ENCODE measurements at places on chromosomes 16 and 17. TPM values are rescaled to one million over a fixed set of nuclear protein-coding genes. Genes with fewer than 3 reads are reported as not detected.

DNA sequence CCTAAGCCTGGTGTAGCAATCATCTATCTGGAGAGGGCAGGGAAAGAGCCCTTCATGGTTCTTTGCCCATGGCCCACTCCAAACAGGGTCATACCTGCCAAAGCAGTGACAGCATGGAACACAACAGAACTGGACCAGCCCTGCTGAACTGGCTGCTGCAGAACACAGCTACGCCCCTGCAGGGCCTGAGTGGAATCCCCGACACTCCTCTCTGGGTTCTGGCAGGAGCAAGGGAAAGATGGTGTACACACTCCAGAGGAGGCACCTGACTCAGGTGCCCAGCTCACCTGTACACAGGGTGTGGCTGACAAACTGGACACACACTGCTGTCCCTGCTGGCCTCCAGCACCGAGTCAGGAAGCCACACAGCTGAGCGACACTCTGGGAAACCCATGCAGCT lies 19.8 kb downstream of the MIEF2 start:
- no peak for DNase-seq

DNA sequence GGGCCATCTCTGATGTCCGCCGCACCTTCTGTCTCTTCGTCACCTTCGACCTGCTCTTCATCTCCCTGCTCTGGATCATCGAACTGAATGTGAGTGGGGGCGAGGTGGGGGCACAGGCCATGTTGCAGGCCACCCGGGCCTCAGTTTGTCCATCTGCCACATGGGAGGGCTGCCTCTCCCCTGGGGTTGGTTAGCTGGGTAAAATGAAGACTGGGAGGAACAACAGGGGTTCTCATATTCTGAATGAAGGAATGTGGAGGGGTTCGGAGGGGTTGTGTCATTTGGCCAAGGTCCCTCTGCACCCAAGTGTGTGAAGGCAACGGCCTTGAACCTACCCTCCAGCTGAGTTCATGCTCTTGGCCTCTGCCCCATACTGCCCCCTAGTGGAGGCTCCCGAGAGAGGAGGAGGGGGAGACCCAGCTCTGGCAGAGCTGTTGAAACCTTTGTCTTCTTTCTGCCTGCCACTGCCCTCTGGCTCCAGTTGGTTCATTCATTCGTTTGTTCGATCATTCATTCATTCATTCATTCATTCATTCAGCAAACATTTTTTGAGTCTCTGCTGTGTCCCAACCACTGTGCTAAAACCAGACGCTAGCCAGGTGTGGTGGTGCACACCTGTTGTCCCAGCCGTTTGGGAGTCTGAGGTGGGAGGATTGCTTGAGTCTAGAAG lies 11.4 kb upstream of the TCAP start:
- DNase-seq: no peak

ETV4 gene
- total RNA-seq: 0.65 TPM

AP2B1 gene
- 39.6 TPM for total RNA-seq

KRT34 gene
- total RNA-seq: not detected

GRCh38 chr16:2716948-2717347 lies 3.1 kb downstream of the PRSS27 start:
- no peak for DNase-seq

BCL7C gene
- total RNA-seq: 6.2 TPM

CASKIN1 gene
- total RNA-seq: 0.05 TPM

NPIPA2 gene
- total RNA-seq: 0.45 TPM

DNA sequence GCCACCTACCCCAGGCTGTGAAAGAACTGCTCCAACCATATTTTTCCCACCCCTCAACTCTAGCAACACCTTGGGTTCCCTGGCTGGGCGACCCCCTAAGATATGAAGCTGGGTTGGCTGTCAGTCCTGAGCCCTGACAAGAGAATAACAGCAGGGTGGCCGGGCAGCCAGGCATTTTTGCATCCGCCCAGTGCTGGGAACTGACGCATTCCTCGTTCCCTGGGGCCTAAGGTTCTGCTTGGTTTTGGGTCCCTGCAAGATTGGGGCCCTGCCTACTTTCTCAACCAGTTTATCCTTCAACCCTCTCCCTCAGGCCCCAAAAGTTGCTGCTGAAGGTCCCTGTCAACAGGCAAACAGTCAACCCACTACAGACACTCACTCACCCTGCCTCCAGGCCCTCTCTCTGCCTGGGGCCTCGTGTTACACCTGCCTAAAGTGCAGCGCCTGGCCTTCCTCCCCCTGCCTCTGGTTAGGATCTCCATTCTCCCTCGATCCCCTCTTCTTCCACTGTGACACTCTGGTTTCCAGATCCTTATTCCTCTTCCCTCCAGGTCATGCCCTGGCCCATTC lies 151.5 kb downstream of the STX8 start:
- no peak for DNase-seq

DNA sequence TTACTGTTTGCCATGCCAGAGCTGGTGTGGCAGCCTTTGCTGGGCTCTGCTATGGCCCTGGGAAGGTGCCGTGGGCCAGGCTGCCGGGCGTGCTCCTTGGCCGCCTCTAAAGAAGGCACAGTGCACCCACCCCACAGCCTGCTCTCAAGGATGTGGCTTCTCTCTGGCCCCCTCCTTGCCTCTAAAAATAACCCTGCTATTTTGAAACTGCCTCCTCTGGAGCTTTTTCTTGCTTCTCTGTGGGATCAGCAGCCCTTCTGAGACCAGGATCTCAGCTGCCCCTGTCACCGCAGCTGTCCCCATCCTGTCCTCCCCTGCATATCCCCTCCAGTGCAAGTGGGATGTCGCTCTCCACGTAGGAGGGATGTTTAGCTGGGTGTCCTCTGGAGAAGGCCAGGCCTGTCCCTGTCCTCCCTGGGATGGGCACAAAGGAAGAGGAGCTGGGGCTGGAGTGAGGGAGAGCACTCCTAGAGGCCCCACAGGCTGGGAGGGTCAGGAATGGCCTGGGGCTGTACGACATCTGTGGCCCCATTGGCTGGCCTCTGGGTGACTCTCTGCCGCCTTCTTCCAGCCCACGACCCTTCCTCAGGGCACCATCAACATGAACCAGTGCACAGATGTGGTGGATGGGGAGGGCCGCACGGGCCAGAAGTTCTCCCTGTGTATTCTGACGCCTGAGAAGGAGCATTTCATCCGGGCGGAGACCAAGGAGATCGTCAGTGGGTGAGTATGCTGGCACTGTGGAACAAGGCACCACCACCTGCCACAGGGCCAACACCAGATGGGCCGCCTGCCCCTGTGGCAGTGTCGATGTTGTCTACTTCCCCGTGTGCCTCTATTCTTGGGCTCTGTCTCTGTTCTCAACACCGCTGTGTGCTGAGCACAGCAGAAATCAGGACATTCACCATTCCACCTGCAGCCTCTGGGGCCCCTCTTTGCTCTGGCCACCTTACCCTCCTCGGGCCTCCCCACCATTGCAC lies 79.7 kb downstream of the PLD6 start:
- DNase-seq: no peak

DNA sequence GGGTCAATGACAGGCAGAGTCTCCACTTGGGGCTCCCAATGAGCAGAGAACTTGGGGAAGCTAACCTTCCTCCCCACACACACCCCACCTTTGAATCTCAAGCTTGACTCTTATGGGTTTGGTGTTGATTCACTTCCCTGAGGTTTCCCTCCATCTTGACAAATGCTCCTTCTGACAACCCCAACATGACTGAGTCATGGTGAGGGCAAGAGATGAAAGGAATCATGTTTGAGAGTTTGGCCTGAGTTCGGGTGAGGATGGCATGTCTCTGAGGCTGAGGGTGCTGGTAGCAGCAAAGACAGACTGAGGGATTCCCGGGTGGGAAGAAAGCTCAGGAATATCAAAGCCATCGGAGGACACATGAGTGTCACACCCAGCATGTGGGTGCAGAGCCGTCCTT lies 18.7 kb downstream of the KRT9 start:
- no peak for DNase-seq

GRCh38 chr17:79814974-79815835 lies 18.3 kb upstream of the CBX8 start:
- peak; percentile 73 for DNase-seq

- no peak for DNase-seq
These were observed 38.8 kb downstream of the NSRP1 start for GRCh38 chr17:30155389-30155788.

ALOX12B gene
- total RNA-seq: not detected

OR2C1 gene
- total RNA-seq: not detected

DNA sequence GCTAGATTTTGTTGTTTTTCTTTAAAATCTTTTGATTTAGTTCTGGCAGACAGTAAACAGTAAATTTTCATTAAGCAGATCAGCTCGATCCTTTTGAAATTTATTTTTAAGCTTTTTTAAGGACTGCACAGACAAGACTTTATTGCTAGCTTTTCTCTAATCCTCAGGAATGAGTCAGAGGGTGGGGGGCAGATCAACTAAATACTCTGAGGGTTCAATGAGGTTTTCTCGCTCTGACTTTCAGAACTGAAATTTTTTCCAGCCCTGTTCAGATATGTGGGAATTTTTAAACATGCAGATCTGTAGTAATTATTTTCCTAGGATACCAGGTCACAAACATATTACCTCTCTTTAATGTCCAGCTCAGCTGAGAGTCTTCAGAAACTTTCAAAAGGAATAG lies 977.2 kb downstream of the CDH11 start:
- no peak for DNase-seq

GRCh38 chr16:68351463-68351862 lies 40.6 kb downstream of the PRMT7 start:
- no peak for DNase-seq

GRCh38 chr17:66339561-66339960 lies 37.1 kb downstream of the PRKCA start:
- no peak for DNase-seq

DNA sequence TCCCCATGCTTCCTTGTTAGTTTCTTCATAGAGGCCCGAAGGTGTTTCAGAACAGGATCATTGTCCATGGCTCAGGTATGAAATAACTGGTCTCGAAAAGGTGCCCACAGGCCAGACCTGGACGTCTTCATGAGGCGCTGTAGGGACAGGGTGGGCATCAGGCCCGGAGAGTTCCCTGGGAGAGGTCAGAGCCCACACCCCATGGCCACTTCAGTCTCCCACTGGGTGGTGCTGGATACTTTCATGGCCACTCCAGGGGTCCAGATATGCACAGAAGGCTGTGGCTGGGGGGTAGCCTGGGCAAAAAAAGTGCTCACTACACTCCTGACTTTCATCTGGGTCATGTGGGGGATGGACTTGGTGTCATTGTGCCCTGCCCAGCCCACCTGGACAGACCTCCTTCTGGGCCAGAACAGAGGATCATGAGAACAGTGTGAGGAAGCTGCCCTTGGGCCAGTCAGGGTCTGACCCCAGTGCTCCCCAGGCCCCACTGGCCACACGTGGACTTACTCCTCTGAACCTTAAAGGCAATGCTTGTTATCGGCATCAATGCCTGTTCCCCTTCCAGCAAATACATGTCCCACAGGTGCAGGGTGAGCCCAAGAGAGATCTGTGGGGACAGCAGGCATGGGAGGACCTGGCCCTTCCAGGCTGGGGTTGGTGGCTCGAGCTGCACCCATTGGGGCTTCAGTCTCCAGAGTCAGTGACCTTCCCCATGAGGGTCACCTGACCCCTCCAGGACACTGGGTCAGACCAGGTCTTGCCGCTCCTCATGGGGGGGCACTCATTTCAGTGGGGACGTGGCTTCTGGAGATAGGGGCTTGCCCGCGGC lies 36.9 kb downstream of the LGALS9 start:
- peak; percentile 35 for DNase-seq

DNA sequence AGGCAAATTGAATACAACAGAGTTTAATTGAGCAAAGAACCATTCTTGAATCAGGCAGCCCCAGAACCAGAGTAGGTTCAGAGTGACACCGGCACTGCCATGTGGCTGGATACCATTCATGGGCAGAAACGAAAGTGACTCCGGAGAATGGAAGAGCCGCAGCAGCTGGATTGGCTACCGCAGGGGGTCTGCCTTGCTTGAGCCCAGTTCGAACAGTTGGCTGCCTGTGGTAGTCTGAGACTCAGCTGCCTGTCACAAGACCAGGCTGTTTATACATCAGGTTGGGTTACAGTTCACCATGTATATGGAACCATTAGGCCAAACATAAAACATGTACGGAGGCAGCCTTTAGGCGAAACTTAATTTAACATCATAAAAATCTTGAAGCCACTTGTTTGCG lies 205.2 kb upstream of the CHMP6 start:
- peak; percentile 27 for DNase-seq

TEKT5 gene
- 2.1 TPM for total RNA-seq

DNA sequence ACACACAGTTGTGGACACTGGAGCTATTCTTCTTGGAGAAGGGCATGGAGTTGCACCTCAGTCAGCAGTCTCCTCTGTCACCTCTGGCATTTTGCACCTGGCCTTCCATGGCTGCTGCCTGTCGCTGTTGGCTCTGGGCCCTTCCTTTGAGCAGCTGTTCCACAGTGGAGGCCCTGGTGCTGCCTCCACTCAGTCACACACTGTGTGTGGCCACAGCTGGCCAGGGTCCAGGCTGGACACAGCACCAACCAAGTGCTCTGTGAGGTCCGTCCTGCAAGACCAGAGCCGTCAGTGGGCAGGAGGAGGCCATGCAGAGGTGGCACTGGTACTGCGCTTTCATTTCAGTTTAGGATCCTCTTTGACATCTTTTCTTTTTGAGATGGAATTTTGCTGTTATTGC lies 21.6 kb upstream of the MED9 start:
- no peak for DNase-seq

GRCh38 chr17:59010026-59010425 lies 96.7 kb downstream of the TRIM37 start:
- no peak for DNase-seq

- DNase-seq: no peak
These were observed 82.7 kb upstream of the CDYL2 start for GRCh38 chr16:80887062-80887461.

DNA sequence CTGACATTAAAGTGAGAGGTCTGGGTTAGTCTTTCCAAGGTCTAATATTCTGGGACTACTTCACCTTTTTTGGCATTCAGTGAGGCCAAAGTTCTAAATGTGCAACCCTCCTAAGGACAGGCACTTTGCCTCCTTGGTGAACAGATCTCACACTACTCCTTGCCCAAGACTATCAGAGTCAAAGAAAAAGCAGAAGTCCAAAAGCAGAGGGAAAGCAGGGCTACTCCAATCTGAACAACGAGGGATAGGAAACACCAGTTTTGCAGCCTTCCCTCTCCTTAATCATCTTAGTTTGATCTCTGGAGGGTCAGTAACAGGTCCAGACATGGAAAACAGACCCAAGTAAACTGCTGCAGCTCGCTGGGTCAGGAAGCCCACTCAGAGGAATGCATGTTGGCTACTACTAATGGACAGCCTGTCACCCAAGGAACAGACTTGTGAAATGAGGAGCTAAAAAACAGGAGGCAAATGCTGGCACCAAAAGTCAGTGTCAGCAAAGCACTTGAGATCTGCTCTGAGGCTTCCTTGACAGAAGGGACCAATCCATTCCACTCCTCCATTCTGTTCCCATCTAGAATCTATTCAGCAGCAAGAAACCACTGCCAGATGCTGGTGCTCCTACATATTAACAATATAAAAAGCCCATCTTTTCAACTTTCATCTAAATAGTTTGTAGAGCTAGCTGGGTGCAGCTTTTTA lies 29.9 kb downstream of the DCUN1D3 start:
- DNase-seq: no peak

GRCh38 chr16:2960183-2961010 lies 3.7 kb upstream of the KREMEN2 start:
- no peak for DNase-seq

- DNase-seq: no peak
These were observed 3.8 kb downstream of the RAB37 start for GRCh38 chr17:74740641-74741387.

GRCh38 chr16:79672524-79672923 lies 72.0 kb upstream of the MAF start:
- DNase-seq: no peak

GRCh38 chr17:59527931-59528330 lies 37.5 kb upstream of the DHX40 start:
- no peak for DNase-seq

Data from left lobe of liver (tissue), 2 donors.